ENCODE measurements at places on chromosomes 11 and 22. TPM values are rescaled to one million over a fixed set of nuclear protein-coding genes. Genes with fewer than 3 reads are reported as not detected.
A peak's percentile ranks its signal among the peaks of the same experiment; 100 is the strongest.

DNA sequence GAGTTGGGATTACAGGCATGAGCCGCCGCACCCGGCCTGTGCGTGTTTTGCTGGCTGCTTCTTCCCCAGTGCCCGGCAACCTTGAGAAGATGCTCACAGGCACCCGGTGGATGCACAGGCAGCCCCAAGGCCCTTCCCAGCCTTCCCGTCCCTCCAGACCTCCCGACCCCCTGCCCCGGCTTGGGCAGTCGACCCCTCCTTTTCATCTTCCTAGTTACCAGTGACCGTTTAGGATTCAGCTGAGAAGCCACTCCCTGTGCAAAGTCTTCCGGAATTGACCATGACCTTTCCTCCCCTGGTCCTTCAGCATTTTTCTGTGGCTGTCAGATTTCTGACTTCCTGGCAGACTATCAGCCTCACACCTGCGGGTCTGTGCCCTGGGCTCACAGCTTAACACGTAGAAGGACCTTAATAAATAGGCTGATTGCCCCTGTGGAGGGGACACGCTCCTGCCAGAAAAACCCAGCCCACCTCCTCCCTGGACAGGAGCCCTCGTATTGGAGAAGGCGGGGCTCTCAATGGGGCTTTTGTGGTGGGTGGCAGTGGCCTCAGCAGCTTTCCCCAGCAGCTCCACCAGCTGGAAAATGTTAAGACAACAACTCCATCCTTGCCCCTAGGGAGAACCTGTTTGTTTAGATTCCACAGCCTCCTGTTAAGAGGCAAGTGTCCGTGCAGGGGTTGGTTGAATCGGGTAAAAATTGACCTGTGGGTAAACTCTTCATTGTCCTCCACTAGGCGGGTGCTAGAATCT is 10.4 kb upstream of the ANO1 start:
- H3K4me3 ChIP-seq, result no peak overlapping the region
- no peak overlapping the region for H3K27ac ChIP-seq
- H3K27me3 ChIP-seq, result peaks cover 41% of the 10 kb centered on the region
- peaks cover 11% of the 10 kb centered on the region for H3K4me1 ChIP-seq

DNA sequence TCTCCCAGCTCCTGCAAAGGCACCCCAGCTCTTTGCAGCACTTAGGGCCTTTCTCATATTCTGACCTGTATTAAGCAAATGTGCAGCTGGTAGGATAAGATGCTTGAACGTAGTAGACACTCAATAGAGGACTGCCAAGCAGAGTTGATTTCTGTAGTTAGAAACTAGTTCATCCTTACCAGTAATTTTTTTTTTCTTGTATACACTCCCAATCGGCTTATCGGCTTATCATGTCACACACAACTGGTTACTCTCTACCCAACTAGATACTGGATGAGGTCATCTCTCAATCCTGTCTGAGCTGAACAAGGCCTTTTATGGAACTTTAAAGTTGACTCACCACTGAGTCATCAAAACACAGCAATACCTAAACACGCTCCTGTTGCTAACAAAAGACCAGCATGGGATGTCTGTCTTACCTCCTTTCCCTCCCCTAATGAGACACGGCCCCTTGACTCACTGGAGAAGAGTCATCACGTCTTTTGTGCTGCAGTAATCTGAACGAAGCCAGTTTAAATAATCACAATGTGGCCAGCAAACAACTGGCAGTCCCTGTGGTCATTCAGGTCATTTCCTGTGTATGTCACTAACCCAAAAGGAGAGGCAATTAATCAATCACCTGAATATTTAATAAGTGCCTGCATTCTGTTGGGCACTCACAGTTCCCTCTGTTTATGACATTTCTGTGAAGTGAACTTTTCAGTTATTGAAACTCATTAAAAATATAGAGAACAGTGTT is 7.5 kb upstream of the WEE1 start:
- H3K27me3 ChIP-seq, result no peaks in the 10 kb centered on the region
- no peak for DNase-seq
- H3K4me1 ChIP-seq, result peaks cover 9% of the 10 kb centered on the region
- peak overlapping the region; percentile 90 for H3K27ac ChIP-seq
- no peak overlapping the region for H3K4me3 ChIP-seq
- no peaks in the 10 kb centered on the region for H3K36me3 ChIP-seq

GRCh38 chr11:27147916-27148315 is 107.3 kb downstream of the BBOX1 start:
- no peak overlapping the region for H3K4me3 ChIP-seq
- no peak for DNase-seq
- H3K27me3 ChIP-seq, result no peaks in the 10 kb centered on the region
- no peaks in the 10 kb centered on the region for H3K4me1 ChIP-seq

The KCNJ1 gene
- not detected for total RNA-seq

- no peak overlapping the region for H3K27ac ChIP-seq
- no peaks in the 10 kb centered on the region for H3K27me3 ChIP-seq
- H3K4me1 ChIP-seq, result peaks cover 29% of the 10 kb centered on the region
- no peak for DNase-seq
Observed at GRCh38 chr11:130087294-130087926, 17.7 kb downstream of the APLP2 start.

DNA sequence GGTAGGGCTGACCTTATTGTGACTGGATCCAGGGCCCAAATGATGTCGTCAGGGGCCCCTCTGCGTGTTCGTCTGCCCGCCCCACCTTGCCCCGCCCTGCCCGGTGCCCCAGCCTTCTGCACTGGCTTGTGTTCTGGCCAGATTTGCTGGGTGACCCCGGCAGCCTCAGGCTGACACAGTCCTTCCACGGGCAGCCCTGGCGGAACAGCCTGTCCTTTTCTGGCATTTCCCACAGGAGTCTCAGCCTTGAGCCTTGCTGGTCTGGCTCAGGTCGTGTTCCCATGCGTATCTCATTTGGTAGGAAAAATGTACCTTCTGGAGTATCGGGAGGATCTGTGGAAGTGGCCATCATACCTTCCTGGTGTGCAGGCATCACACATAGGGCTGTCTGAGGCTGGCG is 31.0 kb downstream of the IGHMBP2 start:
- H3K4me3 ChIP-seq, result no peak overlapping the region
- H3K27ac ChIP-seq, result no peak overlapping the region
- DNase-seq, result no peak
- H3K4me1 ChIP-seq, result no peaks in the 10 kb centered on the region
- no peaks in the 10 kb centered on the region for H3K36me3 ChIP-seq

The PISD gene
- 21.4 TPM for total RNA-seq

DNA sequence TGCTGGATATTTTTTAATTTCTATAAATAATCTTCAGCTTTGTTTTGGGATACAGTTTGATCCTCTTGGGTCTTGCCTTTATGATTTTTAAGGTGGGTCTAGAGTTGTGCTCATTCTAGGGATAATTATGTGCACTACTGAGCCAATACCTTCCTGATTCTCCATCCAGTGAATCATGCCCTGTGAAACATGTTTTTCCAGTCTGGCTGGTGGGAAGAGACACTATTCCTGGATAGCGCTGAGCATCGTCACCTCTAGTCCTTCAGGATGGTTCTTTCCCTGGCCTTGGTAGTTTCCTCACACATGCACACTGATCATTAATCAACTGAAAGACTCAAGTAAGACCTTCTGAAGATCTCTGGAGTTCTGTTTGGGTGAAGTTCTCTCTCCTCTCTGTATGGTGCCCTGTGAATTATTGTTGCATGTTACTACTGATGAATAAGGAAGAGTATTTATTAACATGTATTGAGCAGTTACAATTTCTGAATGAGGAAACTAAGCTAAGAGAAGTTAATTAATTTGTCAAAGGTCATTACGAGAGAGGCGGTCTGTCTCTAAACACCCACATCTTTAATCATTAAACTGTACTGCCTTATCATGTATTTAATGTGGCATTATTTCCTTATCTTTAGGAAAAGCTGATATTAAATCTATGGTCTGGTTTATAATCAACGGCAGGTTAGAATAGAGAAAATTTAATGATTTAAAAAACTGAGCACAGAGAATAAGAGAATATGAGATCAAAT is 39.1 kb upstream of the LIPT2 start:
- no peak for DNase-seq
- no peaks in the 10 kb centered on the region for H3K36me3 ChIP-seq
- no peaks in the 10 kb centered on the region for H3K27me3 ChIP-seq
- no peak overlapping the region for H3K4me3 ChIP-seq

- H3K27ac ChIP-seq, result no peak overlapping the region
- no peaks in the 10 kb centered on the region for H3K36me3 ChIP-seq
- H3K4me1 ChIP-seq, result peaks cover 14% of the 10 kb centered on the region
- no peaks in the 10 kb centered on the region for H3K27me3 ChIP-seq
Observed at GRCh38 chr22:43317239-43317638, 25.9 kb downstream of the SCUBE1 start.

- no peaks in the 10 kb centered on the region for H3K4me1 ChIP-seq
- no peaks in the 10 kb centered on the region for H3K36me3 ChIP-seq
- H3K4me3 ChIP-seq, result no peak overlapping the region
- H3K27ac ChIP-seq, result no peak overlapping the region
Observed at GRCh38 chr22:38418589-38418988, 36.4 kb downstream of the KCNJ4 start.

GRCh38 chr11:64566915-64567891 is 23.8 kb upstream of the SLC22A12 start:
- no peak for DNase-seq
- no peak overlapping the region for H3K27ac ChIP-seq
- H3K4me3 ChIP-seq, result no peak overlapping the region

The RTN4R gene
- total RNA-seq, result 2.5 TPM

- DNase-seq, result no peak
- no peaks in the 10 kb centered on the region for H3K4me1 ChIP-seq
- H3K36me3 ChIP-seq, result no peaks in the 10 kb centered on the region
- no peak overlapping the region for H3K4me3 ChIP-seq
Observed at GRCh38 chr11:26891501-26891900, 102.4 kb upstream of the FIBIN start.

The RAB30 gene
- 21.2 TPM for total RNA-seq

- DNase-seq, result no peak
- H3K27ac ChIP-seq, result no peak overlapping the region
- H3K4me1 ChIP-seq, result no peaks in the 10 kb centered on the region
- H3K36me3 ChIP-seq, result no peaks in the 10 kb centered on the region
Observed at GRCh38 chr11:111379602-111380136, 594 bp upstream of the POU2AF1 start.

DNA sequence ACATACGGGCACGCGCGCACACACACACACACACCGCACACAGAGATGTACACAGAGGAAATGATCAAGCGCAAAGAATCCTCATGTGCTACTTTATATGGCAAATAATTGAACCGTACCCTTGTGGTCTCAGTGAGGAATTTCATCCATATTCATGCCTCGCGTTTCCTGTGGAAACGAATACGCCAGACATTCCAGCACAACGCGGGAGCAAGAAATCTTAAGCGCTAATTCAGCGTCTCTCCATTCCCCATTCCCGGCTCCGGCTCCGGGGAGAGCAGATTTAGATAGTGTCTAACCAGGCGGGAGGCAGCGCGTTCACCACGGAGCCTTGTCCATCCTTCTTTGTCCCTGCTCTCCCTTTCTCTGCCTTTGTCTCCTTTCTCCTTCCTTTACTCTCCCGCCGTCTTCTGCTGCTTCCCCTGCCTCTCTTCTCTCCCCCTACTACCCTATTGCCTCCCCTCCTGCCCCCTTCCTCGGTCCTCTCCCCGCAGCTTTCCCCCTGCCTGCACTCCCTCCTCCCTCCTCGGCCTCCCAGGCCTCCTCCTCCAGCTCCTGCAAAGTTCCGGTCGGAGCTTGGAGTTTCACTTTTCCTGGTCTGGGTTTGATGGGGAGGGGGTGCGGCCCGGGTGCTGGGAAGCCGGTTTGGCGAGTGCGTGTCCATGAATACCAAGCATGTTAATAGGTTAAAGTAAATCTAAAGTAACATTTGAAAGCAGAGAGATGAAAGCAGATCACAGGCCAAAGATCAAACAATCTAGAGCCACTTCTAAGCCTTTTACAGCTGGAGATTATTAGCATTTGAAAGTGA is 579.3 kb downstream of the BUD13 start:
- H3K4me3 ChIP-seq, result peak overlapping the region; percentile 34
- H3K4me1 ChIP-seq, result no peaks in the 10 kb centered on the region
- DNase-seq, result peak; percentile 50

DNA sequence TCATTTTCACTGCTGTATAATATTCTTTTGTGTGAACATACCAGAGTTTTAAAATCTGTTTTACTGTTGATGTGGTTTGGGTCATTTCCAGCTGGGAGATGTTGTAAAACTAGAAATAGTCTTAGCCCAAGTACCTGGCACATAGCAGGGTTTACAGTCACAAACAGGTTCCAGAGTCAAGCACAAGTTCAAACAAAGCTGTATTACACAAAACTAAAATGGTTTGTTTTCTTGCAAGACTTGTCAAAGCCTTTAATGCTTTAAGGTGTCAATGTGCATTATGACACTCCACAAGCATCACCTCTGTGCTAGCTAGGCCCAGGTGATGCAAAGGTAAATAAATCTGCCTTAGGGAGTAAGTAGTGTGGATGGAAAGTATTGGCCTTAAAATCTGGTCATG is 379.1 kb downstream of the MN1 start:
- no peak overlapping the region for H3K27ac ChIP-seq
- H3K27me3 ChIP-seq, result peaks cover 1% of the 10 kb centered on the region
- DNase-seq, result no peak
- peaks cover 26% of the 10 kb centered on the region for H3K4me1 ChIP-seq
- H3K36me3 ChIP-seq, result no peaks in the 10 kb centered on the region

The UPK3A gene
- total RNA-seq, result not detected

DNA sequence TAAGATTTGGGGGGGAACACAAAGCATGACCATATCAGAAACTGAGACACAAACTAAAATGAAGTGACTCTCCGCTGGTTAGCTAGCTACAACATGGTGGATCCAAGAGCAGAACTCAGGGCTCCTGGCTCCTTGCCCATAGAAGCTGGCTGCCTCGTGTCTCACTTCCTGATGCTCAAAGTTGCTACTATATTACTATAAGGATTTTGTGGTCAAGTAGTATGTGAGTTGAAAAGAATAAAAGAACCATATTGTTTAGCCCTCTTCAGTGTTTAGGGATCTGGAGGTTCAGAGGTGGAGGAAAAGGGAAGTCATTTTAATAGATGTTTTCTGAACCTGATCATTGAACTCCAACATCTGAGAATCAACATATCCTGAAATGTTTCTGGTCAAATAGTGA is 16.9 kb upstream of the SIK2 start:
- no peaks in the 10 kb centered on the region for H3K36me3 ChIP-seq
- H3K4me1 ChIP-seq, result no peaks in the 10 kb centered on the region
- H3K4me3 ChIP-seq, result no peak overlapping the region
- H3K27ac ChIP-seq, result no peak overlapping the region
- DNase-seq, result no peak

DNA sequence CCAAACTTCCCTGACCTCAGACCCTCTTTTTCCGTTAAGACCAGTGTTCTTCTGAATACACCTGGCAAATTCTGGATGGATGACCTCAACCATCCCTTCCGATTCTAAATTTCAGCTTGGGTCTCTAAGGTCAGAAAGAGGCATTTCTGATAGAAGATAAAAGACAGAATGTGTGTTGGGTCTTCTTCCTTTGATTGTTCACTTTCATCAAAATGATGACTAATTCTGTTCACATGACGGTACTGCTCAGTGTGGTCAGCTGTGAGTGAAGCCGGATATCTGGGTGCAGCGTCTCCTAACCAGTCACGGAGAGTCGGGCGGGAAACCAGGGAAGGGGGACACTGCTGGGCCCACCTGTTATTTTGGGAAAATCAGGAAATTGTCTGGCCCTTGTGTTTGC is 151.6 kb upstream of the NAV2 start:
- H3K27me3 ChIP-seq, result no peaks in the 10 kb centered on the region
- H3K27ac ChIP-seq, result no peak overlapping the region

- no peak for DNase-seq
- no peaks in the 10 kb centered on the region for H3K27me3 ChIP-seq
- no peak overlapping the region for H3K4me3 ChIP-seq
- H3K4me1 ChIP-seq, result no peaks in the 10 kb centered on the region
- no peaks in the 10 kb centered on the region for H3K36me3 ChIP-seq
Observed at GRCh38 chr22:33691057-33691630, 229.1 kb downstream of the LARGE1 start.
